ENCODE measurements at places on chromosomes 3 and 15.

GRCh38 chr15:91040856-91041255 is 18.5 kb upstream of the VPS33B start:
- no peak for DNase-seq

DNA sequence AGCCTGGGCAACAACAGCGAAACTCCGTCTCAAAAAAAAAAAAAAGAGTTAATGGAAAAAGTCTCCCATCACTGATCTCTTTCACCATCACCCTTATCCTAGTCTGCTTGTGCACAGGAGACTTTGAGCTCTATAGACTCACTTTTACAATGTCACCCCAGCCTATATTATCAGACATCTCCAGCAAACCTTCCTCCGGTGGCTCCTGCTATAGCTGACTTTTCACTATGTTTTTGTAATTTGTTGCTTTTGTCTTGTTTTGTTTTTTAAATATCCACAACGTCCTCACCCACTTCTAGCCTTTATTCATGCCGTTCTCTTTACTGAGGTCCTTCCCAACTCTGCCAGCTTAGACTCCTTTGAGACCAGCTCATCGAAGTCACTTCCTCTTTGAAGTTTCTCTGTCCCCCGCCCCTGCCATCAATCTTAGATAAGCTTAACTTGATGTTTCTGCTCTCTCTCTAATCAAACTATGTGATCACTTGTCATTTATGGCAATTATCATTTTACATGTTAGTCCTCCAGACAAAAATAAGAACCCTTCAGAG is 82.7 kb upstream of the CHD2 start:
- DNase-seq, result no peak

DNA sequence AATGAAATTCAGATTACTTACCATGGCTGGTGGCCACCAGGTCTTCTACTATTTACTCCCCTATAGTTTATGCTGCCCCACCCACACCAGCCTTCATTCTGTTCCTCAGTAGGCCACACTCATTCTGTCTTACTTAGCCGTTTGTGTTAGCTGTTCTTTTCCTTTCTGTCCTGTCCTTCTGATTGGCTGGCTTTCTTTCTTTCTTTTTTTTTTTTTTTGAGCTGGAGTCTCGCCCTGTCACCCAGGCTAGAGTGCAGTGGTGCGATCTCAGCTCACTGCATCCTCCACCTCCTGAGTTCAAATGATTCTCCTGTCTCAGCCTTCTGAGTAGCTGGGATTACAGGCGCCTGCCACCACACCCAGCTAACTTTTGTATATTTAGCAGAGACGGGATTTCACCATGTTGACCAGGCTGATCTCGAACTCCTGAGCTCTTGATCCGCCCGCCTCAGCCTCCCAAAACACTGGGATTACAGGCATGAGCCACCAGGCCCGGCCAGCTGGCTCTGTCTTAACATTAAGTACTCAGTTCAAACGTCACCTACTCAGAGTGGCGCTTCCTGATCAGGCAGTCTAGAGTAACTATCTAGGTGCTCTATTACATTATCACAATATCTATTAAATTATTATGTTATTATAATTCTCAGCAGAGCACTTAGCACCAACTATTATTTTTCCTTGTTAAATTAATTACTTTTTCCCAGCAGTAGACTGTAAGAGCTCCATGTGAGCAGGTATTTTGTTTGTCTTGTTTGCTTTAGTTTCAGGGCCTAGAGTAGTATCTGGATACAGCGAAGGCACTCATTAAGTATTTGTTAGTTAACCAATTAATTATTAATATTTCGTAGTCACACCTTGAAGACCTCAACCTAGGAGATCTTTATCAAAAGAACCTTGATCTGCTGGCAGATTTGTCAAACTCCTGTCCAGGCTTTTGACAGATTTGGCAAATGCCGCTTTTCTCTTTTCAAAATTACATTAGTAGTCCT is 6.4 kb downstream of the CMSS1 start:
- DNase-seq, result no peak

DNA sequence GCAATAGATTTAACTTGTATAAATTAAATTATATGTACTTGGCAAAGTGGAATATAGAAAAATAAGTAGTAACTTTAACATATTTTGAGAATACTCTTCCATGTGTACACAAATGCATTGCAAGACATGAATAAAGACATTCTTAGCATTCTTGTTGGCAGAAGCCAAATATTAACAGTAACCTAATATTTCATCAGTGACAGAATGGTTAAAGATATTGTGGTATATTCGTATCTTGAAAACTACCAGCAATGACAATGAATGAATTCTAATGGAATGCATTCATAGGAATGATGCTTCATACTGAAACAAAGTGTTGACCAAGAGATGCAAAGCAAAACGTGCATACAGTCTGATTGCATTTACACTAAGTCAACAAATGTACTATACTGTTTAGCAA is 524.7 kb downstream of the GRM7 start:
- DNase-seq, result no peak

All from right forelimb (tissue), 1 donor.